Memory B cell (primary cell): ENCODE measurements at places on chromosomes 1 and 21.

- DNase-seq, result no peak
These were observed 130.0 kb upstream of the BACE2 start for GRCh38 chr21:41037936-41038335.

GRCh38 chr1:11654939-11655808 is 497 bp downstream of the FBXO44 start:
- no peak for DNase-seq

DNA sequence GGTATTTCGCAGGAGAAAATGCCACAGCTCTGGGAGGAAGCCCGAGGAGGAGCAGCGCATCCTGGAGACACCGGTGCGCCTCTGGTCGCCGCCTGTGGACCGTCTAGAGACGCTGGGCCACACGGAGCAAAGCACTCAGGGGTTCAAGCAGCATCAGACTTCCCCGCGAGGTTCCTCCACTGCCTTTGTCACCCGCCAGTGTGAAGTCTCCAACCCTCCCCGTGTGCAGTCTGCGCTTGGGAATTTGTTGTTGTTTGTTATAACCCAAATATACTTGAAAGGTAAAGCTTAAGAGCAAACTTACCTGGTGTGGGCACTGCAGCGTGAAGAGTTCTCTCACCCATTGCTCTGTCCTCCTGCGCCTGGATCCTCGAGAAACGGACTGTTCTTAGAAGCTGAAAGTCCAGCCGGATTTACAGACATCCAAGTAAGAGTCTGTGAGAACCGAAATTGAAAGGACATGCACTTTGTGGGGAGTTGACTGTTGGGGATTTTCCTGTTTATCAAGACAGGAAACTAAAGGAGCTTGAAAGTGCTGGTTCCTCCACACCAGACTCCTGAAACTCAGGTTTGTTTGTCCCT is at the start of gene GBP4:
Gene GBP4 (minus strand): TSS at position 452 of the 582 bp plus-strand sequence. CDS start 108 bp downstream, at position 344.
- peak; percentile 18 for DNase-seq

DNA sequence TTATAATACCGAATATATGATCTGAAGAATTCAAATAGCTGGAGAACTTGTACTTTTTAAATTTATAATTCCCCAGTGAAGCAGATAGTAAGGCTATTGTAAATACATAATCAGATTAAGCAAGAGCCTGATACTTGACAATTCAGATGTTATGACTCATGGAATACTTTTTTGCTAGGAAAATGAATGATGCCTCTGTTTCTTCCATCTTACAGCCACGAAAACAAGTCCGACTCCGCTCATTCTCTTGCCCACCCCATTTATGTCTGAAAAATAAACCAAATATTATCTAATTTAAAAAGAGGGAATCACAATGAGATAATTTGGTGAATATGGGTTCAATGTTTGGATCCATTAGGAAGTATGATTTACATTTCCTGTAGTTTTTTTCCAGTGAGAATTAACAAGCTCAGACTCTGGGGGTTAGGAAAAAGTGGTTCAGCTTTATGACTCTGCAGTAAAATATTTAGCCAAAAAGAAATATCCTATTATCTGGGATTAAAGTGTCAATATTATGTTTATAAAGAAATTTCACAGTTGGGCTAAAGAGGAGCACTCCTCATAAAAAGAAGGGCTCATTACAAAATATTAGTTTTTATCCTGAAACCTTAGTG is 50.4 kb upstream of the DAB1 start:
- no peak for DNase-seq

DNA sequence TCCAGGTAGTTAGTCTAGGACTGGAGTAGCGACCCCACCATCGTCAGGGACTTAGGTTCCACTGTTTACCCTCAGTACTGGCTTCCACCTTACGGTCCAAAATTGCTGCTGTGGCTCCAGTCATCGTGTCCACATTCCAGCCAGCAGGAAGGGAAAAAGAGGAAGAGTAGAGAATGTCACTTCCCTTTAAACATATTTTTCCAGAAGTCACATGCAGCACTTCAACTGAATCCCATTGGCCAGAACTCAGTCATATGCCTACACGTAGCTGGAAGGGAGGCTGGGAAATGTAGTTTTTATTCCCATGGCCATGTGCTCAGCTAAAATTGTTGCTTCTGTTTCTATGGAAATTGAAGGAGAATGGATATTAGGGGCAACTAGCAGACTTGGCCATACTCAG is 84.1 kb upstream of the SELENON start:
- no peak for DNase-seq

DNA sequence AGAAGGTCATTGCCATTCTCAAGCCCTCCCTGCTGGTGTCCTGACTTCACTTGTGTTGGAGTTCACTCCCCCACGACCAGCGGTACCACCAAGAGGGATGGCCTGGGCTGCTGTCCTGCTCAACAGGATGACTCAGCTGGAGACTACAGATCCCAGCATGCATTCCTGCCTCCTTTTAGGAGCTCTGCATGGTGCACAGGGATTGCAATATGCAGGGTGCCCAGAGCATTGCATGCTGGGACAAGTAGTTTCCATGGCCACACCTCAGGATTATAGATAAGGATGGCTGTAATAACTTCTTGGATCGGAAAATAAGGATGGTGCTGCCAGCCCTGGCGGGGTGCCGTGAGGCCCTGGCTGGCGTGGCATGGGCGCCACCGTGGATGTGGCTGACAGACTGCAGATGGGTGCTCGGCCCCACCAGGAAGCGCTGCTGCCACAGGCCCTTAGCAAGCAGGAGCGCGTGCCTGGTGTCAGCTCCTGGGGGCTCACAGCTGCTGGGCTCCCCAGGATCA is 150.0 kb downstream of the CASZ1 start:
- no peak for DNase-seq

GRCh38 chr21:36610201-36610600 is 88.7 kb upstream of the SIM2 start:
- no peak for DNase-seq

GRCh38 chr1:18948048-18948912 is 8.2 kb downstream of the IFFO2 start:
- no peak for DNase-seq

GRCh38 chr1:61083807-61084440 is 1.6 kb downstream of the NFIA start:
- no peak for DNase-seq

DNA sequence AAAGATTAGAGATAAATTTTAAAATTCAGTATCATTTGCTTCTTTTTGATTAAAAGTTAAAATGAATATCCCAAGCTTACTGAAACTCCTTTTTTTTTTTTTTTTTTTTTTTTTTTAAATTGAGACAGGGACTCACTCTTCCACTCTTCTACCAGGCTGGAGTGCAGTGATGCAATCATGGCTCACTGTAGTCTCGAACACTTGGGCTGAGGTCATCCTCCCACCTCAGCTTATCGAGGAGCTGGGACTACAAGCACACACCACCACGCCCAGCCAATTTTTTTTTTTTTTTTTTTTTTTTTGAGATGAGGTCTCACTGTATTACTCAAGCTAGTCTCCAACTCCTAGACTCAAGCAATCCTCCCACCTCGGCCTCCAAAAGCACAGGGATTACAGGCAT is 92.1 kb upstream of the RGS18 start:
- DNase-seq, result no peak

DNA sequence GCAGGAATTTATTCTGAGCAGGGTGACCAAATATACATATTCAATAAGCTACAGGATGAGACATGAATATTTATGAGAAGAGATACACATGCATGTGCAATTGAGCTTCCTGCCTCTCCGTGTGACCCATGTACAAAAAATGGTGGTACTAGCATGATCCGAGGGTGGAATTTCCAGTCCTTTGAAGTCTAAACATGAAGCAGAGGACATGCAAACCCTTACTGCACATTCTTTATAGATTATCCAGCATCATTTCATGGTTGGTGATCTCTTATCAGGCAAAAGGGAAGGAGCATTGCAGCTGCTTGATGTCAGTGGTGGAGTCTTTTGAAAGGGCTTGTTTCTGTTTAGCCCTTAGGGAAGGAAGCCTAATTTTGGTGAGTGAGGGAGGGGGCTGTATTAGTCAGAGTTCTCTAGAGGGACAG is 448.6 kb downstream of the SETD4 start:
- DNase-seq, result no peak

DNA sequence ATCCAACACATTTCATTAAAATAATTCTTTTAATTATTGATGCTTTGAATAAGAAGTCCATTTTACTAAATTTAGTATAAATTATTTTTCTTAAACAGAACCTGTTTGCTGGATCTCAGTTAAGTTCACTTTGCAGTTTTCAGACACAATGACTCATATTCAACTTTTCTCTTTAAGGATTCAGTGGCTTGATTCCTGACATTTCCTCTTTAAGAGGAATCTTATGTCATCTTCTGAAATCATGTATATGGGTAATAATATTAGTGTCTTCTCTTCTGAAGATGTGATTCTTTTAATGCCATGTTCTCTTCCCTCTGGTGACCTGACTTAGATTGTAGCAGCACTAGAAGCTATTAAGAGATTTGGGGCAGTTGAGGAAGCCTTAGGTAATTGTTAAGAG is 12.6 kb downstream of the CREG1 start:
- DNase-seq, result no peak

DNA sequence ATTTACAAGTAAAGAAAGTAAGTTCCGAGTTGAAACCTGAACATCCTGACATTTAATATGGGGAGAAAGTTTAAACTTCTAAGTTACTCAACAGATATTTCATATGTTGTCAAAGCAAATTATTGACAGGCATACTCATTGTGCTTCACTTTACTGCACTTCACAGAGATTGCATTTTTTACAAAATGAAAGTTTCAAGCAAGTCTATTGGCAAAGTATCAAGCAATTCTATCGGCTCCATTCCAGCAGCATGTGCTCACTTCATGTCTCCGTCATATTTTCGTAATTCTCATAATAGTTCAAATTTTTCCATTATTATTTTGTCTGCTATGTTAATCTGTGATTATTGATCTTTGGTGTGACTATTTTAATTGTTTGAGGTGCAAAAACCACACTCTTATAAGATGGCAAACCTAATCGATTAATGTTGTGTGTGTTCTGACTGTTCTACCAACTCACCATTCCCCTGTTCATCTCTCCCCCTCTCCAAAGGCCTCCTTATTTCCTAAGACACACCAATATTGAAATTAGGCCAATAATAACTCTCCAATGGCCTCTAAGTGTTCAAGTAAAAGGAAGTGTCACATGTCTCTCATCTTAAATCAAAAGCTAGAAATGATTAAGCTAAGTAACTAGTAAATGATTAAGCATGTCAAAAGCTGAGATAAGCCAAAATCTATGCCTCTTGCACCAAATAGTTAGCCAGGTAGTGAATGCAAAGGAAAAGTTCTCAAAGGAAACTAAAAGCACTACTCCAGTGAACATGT is 68.2 kb upstream of the BCL9 start:
- no peak for DNase-seq

GRCh38 chr1:160605792-160606479 is 26.6 kb upstream of the CD84 start:
- no peak for DNase-seq

GRCh38 chr1:152410599-152410998 is 3.5 kb downstream of the CRNN start:
- no peak for DNase-seq

GRCh38 chr1:194755241-194755994 is 1569.0 kb upstream of the B3GALT2 start:
- DNase-seq, result no peak

DNA sequence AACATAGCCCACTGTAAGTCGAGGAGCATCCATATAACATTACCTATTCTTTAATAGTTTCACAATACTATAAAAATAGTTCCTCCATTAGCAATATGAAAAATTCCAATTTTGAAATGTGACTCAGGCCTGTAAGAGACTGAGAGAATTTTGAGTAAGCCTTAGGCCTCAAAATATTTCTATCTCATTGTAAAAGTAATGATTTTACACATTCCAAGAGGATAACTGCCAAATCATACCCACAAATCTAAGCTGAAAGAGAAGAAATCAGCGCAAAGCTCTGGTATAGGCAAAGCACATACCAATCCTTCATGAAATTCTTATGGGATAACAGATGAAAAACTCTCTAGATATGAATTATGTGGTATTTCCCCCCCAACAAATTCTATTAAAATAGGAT is 144.1 kb downstream of the CDC42BPA start:
- DNase-seq, result no peak

DNA sequence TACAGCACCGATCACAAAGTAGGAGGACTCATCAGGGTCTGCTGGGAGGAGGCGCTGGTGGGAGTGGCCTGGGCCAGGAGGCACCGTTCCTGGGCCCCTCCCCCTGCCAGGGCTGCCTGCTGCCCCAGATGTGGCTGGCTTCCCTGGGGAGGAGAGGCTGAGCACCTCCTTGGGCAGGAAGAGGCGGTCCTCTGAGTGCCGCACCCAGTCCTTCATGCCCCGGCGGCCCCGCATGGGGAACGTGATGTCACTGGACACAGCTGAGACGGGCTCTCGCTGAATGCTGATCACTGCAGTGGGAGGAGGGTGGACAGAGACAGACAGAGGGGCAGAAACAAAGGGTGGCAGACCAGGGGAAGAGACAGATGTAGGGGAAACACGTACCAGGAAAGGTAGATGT is 24.8 kb downstream of the ADGRB2 start:
- DNase-seq, result peak; percentile 50

- no peak for DNase-seq
These were observed 738.1 kb upstream of the NCAM2 start for GRCh38 chr21:20260124-20260523.

- DNase-seq, result no peak
These were observed 17.5 kb upstream of the LEFTY1 start for GRCh38 chr1:225906467-225906866.

DNA sequence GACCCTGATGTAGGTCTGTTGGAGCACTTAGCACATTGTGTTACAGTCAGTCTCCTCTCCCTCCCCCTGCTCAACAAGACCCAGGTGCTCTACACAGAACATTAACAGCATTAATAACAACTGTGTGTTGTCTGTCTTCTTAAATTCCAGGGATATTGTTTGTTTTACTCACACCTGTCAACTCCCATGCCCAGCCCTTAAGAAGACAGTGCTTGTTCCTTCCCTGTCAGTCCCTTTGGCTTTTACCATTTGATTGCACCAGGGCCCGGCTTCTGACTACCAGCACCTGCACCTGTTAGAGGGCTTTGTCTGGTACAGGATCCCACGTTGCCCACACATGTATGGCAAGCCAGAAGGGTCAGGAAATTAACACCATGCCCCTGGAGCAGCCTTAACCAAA is 11.7 kb downstream of the RIMKLA start:
- no peak for DNase-seq

- no peak for DNase-seq
These were observed 96.7 kb upstream of the KLHDC7A start for GRCh38 chr1:18384059-18384458.

- no peak for DNase-seq
These were observed 98.5 kb upstream of the DMRTA2 start for GRCh38 chr1:50521703-50522102.

GRCh38 chr1:21490774-21491487 is 18.3 kb upstream of the ALPL start:
- DNase-seq, result no peak

DNA sequence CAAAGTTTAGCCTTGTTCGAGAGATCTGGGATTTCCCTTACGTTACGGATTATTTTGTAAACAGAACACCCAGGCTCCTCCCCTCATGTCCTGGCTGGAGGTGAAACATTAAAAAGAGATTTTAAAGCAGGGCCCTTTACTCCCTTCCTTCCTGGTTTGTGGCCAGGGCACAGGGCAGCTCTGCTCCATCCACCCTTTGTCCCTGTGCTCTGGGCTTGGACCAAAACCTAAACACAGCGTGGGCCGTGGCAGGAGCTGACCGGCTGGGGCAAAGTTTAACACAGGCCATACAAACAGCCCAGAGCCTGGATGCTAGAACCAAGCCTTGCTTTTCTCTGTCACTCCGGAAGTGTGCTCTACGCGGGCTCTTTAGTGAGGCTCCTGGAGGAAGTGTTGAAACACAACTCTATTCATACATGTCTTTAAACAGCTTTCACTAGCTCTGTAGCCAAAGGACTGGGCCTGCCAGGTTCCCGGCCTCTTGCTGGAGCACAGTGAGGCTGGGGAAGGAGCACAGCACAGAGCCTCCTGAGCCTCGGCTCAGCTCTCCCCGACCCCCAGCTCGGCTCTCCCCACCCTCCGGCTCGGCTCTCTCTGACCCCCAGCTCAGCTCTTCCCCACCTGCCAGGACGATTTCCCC is 84.7 kb downstream of the PDE9A start:
- DNase-seq, result no peak
